ENCODE measurements at places on chromosomes 1 and 21. TPM values are rescaled to one million over a fixed set of nuclear protein-coding genes. Genes with fewer than 3 reads are reported as not detected.

CRYBG2 gene
- not detected for total RNA-seq

SMCP gene
- not detected for total RNA-seq

CHIA gene
- not detected for total RNA-seq

RGS16 gene
- 0.20 TPM for total RNA-seq

MAEL gene
- under 0.01 TPM for total RNA-seq

GMEB1 gene
- total RNA-seq: 10.4 TPM

MX2 gene
- 1.8 TPM for total RNA-seq

ACOT11 gene
- 2.9 TPM for total RNA-seq

OR2T35 gene
- not detected for total RNA-seq

ZNF695 gene
- total RNA-seq: 1.8 TPM

GJB4 gene
- total RNA-seq: not detected

CD2 gene
- total RNA-seq: not detected

ITLN2 gene
- total RNA-seq: not detected

FCRL1 gene
- not detected for total RNA-seq

SPRR2A gene
- total RNA-seq: not detected

All from subcutaneous preadipocyte (primary cell).